ENCODE measurements at places on chromosomes 6 and 20.

DNA sequence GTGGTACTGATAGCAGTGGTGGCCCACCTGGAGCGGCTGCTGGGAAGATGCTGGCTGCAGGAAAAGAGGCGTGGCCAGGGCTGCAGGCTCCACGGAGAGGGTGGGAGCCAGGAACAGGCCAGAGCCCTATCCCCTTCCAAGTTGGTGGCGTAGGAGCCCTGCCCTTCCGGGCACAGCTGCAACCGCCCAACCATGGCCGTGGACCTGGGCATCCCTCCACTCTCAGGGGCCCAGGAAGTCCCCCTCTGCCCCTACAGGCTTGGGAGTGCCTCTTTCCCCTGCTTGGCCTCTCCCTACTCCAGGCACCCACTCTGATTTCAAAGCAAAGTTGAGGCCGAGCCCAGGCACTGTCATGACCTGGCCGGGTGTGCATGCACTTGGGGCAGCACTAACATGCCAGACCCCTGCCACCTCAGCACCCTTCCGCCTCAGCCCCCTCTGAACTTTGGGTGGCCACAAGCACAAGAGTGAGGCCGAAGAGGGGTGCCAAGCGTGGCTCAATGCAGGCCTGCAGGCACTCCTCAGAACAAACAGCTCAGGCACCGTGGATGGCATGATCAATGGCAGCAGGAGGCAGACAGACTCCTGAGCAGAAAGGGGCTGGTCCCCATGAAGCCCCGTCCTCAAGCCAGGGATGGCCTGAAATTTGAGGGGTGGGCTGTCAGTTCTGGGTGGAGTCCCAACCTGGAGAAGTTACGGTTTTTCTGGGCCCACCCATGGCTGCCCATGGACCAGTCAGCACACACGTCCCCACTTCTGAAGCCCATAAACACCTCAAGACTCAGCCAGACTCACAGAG is 200.3 kb upstream of the PRND start:
- DNase-seq = no peak

DNA sequence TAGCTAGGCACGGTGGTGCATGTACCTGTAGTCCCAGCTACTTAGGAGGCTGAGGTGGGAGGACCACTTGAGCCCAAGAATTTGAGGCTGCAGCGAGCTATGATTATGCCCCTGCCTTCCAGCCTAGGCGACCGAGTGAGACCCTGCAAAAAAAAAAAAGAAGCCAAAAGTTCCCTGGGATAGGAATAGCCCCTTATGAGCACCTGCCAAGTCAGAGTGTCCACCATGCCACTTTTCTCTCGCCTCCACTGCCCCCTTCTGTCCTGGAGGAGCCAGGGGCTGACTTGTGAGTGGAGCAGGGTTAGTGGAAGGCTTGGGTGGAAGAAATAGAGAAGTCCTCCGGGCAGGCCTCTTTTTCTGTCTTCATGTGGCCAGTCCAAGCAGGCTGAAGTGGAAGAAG is 12.1 kb upstream of the DDX27 start:
- DNase-seq = peak; percentile 67

- no peak for DNase-seq
These were observed 78.5 kb upstream of the EYA2 start for GRCh38 chr20:46816097-46816496.

DNA sequence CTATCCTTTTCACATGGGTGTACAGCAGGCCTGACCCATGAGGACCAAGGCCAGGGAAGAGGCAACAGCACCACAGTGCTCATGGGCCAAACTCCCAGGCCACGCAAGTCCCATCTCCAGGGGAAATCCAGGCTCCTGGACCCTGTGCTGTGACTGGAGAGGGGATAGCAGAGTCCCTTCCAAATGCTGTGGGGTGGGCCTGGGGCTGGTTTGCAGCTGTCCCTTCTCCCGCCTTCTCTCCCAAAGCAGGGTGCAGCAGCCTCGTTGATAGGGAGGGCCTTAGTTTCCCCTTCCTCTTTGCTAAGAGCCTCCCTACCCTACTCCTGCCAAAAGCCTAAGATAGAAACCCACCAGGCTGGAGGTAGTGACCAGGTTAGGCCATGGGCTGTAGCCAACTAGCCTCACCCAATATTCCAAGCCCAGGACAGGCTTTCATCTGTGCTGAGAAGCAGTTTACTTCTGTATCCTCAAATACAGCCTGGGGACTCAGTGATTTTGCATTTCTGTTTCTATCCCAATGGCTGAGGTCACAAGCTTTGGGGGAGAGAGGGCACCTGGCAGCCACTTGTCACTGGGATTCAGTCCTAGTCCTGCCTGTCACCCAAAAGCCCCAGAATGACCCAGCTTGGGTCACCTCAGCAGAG is 1.4 kb downstream of the CTSZ start:
- DNase-seq = no peak

DNA sequence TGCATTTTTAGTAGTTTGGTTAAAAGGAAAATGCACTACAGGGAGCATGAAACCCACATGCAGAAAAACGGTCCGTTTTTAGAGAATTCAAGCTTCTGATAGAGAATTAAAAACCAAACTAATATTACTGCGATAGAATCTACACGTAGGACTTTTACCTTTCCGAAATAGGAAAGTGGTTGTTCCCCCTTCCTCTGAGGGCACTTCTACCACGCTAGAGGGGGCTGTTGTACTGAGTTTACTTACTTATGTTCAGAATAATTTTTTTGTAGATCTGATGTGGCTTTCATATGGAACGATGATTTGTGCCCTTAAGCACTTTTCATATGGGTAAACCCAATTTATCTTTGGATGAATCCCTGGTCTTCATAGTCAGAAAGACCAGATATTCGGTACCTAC is 264.3 kb upstream of the PLN start:
- peak; percentile 57 for DNase-seq

GRCh38 chr20:59822291-59823029 is 111.0 kb downstream of the SYCP2 start:
- DNase-seq = no peak

GRCh38 chr6:12313306-12313991 is 23.3 kb downstream of the EDN1 start:
- DNase-seq = no peak

DNA sequence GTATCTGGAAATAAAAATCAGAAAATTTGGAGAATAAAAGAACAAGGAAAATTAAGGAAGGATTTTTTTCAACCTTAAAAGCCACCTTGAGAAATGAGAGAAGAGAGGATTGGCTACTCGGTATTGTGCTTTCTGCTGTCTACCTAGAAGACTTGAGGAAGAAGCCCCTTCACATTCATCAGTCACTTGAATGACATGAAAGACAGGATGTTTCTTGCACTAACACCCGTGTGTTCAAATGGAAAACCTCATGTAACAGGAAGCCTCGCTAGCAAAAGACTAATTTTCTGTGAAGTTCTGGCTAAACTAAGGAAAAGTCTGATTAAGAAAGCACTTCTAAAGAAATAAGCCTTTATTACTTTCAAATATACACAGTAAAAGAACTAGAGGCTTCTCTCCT is 69.9 kb downstream of the OLIG3 start:
- no peak for DNase-seq

GRCh38 chr20:48930878-48931277 is 9.4 kb downstream of the ARFGEF2 start:
- no peak for DNase-seq

- DNase-seq = no peak
These were observed 651.3 kb downstream of the KIF16B start for GRCh38 chr20:15921930-15922329.

DNA sequence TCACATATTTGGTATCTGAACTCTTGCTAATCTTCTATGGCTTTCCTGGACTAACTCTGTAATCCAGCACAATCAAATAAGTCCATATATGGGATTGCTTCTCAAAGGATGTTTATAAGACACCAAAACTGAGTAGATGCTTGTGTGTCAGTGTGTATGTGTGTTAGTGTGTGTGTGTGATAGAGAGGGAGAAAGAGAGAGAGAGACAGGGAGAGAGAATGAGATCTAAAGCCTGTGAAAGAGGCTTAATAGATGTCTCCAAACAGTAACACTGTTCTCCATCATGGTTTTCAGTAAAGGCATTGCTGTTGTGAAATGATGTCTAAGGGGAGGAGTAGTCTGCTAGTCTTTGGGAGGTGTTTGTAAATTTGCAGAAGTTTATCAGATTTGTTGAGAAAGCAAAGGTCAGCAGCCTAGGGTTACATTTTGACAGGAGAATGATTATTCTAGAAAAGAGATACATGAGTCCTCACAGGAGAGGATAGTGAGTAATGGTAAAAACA is 73.9 kb upstream of the MLIP start:
- no peak for DNase-seq

GRCh38 chr20:63831993-63832686 is 1.1 kb upstream of the ZBTB46 start:
- peak; percentile 63 for DNase-seq

DNA sequence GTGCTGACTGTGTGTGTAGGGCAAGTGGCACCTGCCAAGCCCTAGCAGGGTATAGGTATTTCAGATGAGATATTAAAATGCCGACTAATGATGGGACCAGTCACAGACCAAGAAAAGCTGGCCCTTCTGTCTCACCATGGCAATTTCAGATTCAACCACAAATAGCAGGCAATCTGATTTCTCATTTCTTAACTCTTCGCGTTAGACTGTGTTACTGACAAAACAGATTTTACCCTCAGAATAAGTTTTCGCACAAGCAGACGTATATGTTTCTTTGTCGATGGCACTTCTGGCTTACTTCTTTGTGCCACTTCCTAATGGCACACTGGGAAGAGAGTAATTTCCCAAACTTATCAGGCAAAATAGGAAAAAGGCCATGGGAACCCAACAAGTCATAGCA is 58.7 kb downstream of the CAP2 start:
- DNase-seq = no peak

GRCh38 chr6:160015778-160016684 is 47.1 kb downstream of the IGF2R start:
- no peak for DNase-seq

GRCh38 chr6:40473026-40473425 is 114.1 kb downstream of the LRFN2 start:
- no peak for DNase-seq

- no peak for DNase-seq
These were observed 71.7 kb downstream of the ATP9A start for GRCh38 chr20:51696304-51697071.

DNA sequence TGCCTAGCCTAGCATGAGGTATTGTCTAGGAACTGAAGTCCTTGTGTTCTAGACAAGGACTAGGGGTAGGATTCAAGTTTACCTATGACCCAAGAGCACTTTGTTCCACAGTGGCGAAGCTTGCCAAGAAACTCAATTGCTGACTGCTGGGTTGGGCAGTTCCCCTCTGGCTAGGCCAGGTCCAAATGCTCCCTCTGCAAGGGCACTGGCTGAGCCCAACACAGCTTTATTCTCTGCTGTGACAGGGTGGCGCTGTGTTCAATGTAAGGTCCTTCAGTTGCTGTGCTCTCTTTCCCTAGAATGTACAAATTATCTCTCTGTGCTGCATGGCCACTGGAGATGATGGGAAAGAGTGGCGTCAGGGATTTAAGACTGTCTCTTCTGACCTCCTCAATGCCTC is 950.8 kb downstream of the HACE1 start:
- DNase-seq = peak; percentile 0

DNA sequence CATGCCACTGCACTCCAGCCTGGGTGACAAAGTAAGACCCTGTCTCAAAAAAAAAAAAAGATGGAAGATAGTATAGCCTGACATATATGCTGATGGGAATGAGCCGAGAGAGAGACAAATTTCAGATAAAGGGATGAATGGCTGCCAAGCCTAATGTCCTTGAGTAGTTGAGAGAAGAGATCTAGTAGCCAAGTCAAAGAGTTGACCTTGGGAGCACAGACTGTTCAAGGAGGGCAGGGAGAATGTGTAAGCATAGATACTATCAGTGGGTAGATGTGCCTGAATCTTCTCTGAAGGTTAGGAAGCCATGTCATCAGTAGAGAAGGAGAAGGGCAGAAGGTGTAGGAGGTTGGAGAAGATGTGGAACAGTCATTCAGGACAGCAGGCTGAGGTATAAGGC is 20.0 kb upstream of the ABCC10 start:
- DNase-seq = no peak

- DNase-seq = peak; percentile 90
These were observed 6.7 kb downstream of the GPR31 start for GRCh38 chr6:167150941-167151549.

GRCh38 chr6:63263444-63263843 is 52.2 kb downstream of the FKBP1C start:
- DNase-seq = peak; percentile 91

DNA sequence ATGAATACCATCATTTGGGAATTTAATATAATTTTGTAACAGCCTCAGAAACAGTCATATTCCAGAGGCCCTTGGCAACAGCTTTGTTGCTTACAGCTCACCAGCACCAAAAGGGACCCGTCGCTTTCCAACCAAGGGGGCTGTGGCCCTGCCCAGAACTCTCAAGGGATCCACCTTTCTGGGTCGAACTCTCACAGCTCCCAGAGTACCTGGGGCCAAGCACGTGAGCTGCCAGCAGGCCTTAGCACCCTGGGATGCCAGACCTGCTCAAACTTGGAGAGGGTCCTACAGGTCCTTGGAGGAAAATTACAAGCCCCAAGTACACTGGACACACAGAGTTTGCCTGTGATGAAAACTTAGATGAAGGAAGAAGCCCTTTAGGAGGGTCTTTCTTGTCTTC is 66.6 kb downstream of the SNX5 start:
- DNase-seq = no peak

- no peak for DNase-seq
These were observed 28.1 kb upstream of the VAPB start for GRCh38 chr20:58360936-58361335.

DNA sequence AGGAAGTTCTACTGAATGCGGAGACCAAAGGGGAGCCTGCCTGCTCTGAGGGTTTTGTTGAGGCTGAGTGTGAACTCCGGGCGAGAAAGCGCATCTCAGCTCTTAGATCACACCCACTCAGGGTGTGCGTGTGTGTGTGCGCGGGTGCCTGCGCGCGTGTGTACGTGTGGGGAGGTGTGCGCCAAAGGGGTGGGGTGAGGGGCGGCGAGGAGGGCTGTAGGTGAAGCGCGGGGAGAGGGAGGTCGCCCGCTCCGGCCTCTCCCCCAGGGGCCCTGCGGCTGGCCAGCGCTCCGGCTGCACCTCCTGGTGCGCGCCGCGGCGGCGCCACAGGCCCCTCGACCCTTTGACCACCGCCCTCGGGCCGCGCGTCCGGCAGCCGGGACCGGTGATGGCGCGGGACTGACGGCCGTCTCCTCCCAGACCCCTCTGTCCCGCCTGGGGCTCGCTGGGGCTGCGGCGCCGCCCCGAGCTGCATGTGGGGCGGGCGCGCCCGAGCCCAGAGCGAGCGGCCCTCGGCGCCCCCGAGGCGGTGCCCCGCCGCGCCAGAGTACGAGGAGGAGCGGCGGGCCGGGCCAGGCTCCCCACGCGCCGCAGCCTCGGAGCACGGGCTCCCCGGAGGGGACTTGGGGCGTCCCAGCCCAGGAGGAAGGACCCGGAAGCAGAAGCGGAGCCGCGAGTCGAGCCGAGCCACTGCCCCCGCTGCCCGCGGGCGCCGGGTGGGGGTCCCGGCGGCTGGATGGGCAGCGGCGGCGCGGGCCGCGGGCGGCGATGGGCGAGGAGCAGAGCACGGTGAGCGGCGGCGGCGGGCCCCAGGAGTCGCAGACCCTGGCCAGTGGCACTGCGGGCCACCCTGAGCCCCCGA is at the start of gene RNF217:
RNF217 (plus strand) TSS at position 661 of the 862 bp plus-strand sequence; CDS start at position 769, 108 bp downstream.
- peak; percentile 72 for DNase-seq

DNA sequence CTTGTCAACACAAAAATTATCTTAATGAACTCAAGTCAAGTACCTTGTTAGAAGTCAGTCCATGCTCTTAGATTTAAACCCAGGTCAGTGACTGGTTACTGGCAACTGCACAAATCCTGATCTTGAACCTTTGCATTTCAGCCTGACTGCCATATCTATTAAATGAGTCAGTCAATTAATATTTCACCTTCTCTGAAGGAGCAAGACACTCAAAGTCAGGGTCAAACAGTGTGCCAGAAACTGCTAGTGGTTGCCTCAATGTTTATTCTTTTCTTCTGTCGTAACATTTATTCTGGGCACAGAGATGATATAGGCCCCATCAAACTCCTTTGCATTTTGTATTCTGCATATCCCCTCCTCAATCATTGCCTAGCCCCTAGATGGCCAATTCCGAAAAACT is 193.9 kb upstream of the MOCS1 start:
- no peak for DNase-seq
